ENCODE measurements at places on chromosomes 6 and 20. TPM values are rescaled to one million over a fixed set of nuclear protein-coding genes. Genes with fewer than 3 reads are reported as not detected.

GRCh38 chr6:16591396-16592222 is 169.7 kb downstream of the ATXN1 start:
- DNase-seq, result no peak

OLIG3 gene
- total RNA-seq, result not detected

DNA sequence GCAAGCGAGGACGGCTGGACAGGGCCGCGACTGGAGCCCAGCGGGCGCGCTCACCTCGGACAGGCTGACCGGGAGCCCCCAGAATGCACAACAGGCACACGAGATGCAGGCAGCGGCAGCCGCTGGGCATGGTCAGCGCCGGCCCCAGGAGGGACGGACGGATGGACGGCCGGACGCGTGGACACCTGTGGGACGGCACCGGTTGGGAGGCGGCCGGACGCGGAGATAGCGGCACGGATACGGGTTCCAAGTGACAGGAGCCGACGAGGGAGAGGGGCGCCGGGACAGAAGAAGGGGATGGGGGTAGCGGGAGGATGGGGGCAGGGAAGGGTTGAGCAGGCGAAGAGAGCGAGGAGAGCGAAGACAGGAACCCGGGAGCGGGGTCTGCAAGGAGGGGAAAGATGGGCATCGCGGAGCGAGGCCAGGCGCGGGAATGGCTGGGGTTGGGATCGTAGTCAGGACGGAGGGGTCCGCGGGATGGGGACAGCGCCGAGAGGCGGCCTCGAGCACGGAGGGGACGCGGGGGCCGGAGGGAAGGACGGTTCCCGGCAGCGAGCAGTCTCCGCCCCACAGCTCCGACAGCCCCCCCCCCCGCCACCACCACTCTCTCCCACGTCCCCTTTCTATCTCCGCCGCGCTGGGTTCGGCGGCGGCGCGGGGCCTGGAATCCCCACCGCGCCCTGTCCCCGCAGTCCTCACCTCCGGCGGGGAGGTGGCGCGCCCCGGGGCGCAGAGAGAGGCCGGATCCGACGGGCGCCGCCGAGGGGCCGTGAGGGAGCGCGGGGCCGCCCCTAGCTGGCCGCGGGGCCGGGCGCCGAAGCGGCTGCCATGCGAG is 435 bp downstream of the DLK2 start:
- peak; percentile 94 for DNase-seq

CGA gene
- not detected for total RNA-seq

- no peak for DNase-seq
Observed at GRCh38 chr20:63293456-63293855, 470 bp downstream of the COL20A1 start.
